ENCODE measurements at places on chromosomes 12 and 14. TPM values are rescaled to one million over a fixed set of nuclear protein-coding genes. Genes with fewer than 3 reads are reported as not detected.

MYH6 gene
- 0.49 TPM for total RNA-seq

ACRBP gene
- 0.49 TPM for total RNA-seq

PHLDA1 gene
- total RNA-seq, result 33.6 TPM

CBLN3 gene
- 2.0 TPM for total RNA-seq
